ENCODE measurements at places on chromosomes 4 and X.

- no peak for DNase-seq
Measured at GRCh38 chr4:35942092-35942491, 302.2 kb downstream of the ARAP2 start.

DNA sequence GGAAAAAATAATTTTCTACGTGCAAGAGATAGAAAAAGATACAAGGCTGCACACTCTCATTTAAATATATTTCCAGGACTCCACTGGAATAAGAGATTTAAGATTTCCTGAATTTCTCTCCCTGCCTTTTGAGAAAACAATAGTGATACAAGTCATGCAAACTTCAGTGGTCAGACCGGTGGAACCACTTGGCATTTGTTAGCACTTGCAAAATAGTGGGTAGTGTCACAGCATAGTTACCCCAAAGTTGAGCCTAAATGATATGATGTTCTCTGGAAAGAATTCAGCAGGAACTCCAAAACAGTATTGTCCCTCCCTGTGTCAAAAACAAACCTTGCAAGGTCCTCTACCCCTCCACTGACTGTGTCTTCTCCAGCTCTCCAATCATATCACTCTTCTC lies 102.3 kb downstream of the ANKRD50 start:
- no peak for DNase-seq

DNA sequence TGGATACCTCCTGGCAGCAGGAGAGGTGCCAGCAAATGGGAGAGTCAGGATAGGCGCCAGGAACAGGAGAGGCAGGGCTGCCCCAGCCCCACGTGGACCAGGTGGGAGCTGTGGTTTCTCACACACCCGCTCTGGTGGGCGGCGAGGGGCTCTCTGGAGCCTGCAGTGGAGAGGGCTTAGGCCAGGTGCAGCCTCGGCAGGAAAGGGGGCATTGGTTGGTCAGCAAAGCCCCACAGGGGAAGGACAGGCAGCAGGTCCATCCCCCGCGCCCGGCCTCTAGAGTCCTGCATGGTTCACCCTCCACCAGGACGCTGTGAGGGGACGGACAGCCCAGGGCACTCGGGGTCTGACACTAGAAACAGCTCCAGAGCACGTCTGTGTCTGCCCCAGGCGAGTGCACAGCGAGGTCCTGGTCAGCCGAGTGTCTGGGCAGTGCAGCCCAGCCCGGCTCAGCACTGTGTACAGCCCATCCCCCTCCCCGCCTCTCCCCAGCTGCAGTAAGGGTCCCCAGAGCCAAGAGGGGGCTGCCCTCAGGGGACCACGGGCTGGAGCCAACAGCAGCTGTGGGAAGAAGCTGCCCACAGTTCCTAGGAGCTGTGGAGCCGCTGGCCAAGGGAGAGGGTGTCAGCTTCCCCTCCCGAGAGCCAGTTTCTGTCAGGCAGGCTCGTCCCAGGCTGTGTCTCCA lies 8.2 kb downstream of the ATP5ME start:
- no peak for DNase-seq

GRCh38 chr4:176376032-176376614 lies 56.4 kb downstream of the SPCS3 start:
- no peak for DNase-seq

- DNase-seq, result no peak
Measured at GRCh38 chr4:4499438-4500123, 42.3 kb downstream of the STX18 start.

DNA sequence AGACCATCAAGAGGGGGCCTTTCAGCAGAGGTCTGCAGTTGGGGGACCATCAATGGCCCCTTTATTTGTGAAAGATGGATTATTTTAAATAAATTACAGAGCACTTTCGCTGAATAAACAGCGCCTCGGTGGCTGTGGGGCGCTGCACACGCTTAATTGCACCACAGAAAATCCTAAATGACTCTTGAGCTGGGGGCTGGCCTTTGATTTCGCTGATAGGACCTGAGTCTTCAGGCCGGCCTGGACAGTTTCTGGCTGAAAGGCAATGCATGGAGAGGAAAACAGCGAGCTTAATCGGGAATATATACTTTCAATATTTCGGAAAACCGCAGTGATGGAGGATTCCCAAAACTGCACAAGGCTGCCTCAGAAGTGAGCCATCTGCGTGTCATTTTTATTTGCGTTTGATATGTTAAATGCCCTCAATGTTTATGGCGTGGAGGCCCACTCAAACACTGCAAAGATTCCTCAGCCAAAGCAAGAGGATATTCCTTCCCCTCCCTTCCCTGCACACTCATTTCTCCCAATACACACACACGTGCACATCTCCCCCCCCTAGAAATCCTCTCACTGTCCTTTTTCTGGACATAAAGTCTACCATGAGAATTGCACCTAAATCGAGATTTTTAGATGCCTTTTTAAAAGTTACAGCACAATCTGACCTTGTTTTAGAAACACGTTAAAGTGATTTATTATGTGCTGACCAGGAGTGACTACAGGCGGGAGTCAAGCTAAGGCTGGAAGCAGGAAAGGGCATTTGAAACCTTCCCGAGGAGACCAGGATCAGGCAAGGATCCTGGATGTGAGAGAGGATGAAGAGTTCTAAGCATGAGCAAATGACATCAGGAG lies 340.7 kb downstream of the RAB28 start:
- no peak for DNase-seq

- DNase-seq, result no peak
Measured at GRCh38 chrX:80331285-80331684, 89.0 kb upstream of the TENT5D start.

DNA sequence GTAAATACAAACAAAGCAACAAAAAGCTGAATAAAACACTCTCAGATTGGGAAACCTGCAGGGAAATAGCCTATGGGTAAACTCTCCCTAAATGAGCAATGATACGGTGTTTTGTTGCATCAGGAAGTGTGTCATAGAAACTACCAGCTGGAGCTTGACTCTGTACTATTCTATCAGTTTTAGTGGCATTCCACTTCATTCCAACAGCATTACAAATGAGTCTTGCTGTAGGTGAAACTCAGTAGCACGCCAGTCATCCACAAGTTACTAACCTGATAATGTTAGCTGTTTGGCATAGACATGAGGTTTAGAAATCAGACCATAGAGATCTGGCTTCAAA lies 24.9 kb downstream of the FGFBP1 start:
- DNase-seq, result no peak

GRCh38 chrX:118621081-118621759 lies 106.2 kb upstream of the IL13RA1 start:
- DNase-seq, result no peak

- no peak for DNase-seq
Measured at GRCh38 chrX:13090339-13091110, 46.1 kb upstream of the FAM9C start.

All from stimulated activated CD4-positive, alpha-beta T cell treated with anti-CD3 and anti-CD28 coated beads, Interleukin-1b, Interleukin-23, amount 100 ng/mL, for 1 hour (primary cell).